ENCODE measurements at places on chromosomes 2 and 18.

DNA sequence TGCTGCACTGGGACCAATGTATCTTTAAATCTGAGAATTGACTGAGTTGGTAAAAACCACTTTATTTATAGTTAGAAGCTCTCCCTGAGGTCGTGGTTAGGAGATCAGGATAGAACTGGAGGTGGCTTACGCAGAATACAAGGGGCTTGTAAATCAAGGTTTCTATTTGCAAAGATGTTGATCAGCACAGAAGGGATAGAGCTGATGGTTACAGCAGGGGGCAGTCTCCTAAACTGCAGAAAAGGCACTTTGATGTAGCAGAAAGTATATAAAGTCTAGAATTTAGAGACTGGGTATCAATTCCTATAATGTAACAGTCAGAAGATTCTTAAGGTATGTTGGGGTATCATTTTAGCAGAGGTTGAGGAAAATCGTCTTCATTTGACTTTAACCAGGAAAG is 25.2 kb upstream of the ACVR1 start:
- DNase-seq, result no peak

GRCh38 chr2:122007577-122007976 is 252.1 kb downstream of the TSN start:
- DNase-seq, result no peak

- DNase-seq, result no peak
Observed at GRCh38 chr2:200199576-200200263, 106.8 kb upstream of the SPATS2L start.

DNA sequence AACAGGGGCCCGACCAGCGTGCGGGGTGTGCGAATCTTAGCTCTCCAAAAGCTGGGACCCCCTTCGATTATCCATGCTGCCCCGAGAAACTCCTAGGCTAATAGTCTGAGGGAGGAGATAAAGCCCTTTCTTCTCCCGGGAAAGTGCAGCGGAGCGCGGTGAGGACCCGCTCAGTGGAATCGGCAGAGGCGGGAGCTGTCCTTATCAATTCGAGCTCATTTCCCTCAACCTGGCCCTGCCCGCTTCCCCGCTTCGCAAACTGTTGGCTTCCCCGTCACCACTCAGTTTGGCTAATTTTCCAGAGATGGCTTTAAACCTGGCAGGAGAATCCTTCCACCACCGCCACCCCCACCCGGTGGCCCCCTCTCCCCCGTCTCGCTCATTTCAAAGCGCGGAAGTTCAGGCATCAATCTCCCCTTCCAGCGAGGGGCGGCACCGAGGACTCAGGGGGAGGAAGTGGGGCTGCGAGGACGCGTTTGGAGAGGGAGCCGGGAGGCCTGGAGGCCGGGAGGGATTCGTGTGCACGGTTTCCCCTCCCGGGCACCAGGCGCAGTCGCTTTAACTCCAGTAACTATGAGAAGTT is 1.6 kb downstream of the KLHL14 start:
- peak; percentile 54 for DNase-seq

DNA sequence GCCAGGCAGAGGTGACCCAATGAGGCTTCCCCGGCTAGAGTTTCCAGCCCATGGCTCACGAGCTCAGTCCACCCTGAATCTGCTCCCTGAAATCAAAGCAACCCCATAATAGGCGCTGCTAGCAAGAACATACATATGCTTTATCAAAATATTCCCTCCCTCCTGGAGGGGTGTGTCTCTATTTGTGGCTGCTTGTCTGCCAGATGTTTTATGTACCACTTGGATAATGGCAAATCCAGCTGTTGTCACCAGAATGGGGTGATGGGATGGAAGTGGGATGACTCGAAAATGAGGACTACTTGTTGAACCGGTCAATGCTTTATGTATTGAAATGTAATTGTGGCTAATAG is 152.0 kb downstream of the GALNT14 start:
- DNase-seq, result no peak

- DNase-seq, result no peak
Observed at GRCh38 chr2:131827481-131828163, 299.9 kb downstream of the CCDC74A start.

GRCh38 chr18:10230072-10230471 is 224.4 kb upstream of the APCDD1 start:
- DNase-seq, result no peak

DNA sequence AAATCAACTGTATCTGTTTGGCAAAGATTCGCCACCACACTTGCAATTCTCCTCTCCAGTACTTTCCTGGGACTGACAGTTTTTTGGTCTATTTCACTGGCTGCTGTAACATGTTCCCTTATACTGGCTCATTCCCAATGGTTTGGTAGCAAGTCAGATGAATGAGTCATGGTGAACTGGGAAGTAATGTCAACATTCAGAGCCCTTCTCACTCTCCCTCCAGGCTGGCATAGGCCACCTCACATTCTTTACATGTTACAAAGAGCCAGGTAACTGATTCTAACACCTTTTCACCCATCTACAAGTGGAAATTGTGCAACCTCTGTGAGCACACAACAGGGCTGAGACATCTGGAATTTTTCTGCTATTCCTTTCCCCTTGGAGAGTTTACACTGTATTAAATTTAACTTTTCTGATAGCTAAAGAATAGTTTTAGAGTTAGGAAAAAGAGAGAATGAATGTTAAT is 111.3 kb upstream of the TLK1 start:
- DNase-seq, result no peak

DNA sequence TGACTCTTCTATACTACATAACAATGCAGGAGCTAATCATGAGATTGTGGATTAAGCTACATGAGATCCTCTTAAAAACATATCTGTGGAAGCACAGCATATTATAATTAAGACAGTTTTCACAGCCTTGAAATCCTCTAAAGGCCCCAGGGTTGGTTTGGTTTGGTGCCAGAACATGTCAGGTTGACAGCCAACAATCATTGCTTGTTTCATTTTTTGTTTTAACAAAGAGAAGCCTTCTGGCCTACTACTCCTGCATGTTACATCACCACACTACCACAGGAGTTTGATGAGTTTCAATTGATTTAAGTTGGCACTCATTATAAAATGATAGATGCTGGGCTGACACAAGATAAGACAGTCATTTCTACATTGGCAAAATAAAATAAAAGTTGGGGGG is 255.9 kb upstream of the ERBB4 start:
- no peak for DNase-seq

DNA sequence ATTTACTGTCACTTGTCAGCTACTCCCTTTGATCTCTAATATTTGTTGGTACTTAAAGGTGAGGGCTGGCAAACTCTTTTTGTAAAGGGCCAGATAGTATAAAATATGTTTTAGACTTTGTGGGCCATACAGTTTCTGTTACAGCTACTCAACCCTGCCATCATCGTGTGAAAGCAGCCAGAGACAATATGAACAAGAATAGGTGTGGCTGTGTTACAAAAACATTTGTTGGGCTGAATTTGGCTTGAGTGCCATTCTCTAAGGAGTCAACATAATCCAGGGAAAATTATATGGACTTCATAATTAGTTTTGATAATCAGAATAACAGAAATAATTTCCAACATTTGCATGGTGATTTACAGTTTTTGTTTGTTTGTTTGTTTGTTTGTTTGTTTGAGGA is 190.6 kb downstream of the LTBP1 start:
- DNase-seq, result no peak

- DNase-seq, result no peak
Observed at GRCh38 chr2:201883606-201884369, 77.5 kb downstream of the CDK15 start.

DNA sequence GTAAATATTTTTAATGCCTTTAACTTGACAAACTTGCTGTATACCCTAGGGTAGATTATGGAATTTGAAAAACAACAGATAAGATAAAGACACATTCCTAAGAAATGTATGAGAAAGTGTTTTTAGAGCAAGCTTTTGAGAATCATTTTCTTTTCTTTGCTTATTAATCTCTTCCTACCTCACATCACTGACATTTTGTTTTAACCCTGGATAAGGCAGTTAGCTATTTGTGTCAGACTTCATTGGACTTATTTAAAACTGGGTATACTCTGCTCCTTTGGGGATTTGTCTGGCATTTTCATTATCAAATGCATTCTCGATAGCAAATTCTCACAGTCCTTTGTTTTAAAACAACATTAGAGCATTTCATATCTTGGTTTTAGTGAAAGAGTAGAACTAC is 17.2 kb downstream of the EML4 start:
- DNase-seq, result no peak

- DNase-seq, result no peak
Observed at GRCh38 chr2:196229013-196229412, 57.6 kb upstream of the STK17B start.

GRCh38 chr2:132729522-132729921 is 59.5 kb upstream of the LYPD1 start:
- DNase-seq, result no peak

- DNase-seq, result peak; percentile 78
Observed at GRCh38 chr2:197804758-197805714, 643 bp downstream of the PLCL1 start.

DNA sequence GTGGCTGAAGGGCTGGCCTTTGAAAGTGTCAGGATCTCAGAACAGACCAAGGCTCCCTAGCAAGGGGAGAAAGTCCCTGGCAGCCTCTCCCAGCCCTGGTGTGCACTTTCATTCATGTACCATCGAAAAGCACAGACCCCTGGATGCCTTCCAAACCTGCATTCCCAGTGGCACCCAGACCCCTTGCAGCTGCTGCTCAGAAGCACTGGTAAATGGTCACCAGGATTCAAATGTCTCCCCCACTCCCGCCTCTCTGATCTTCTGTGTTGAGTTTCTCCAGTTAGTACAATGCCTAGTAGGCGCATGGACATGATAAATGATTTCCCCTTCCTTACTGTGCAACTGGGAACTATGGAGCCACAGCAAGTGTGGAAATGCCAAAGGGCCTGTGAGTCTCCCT is 180.0 kb downstream of the GLI2 start:
- no peak for DNase-seq

DNA sequence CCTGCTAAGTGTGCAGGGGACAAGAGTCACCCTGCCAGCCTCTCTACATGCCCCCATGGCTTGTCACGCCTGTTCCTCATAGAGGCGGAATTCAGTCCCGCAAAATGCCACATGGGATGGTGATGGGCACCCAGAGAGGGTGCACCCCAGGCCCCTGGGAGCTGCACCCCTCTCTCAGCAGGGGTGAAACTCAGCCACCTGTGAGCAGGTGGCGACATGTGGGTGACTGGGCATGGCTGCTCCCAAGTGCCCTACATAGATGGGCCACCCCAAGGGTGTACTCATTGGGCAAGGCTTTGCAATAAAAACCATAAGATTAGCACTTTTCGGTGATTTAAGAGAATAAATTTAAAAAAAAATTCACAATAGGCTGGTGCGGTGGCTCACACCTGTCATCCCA is 6.3 kb downstream of the HS6ST1 start:
- DNase-seq, result no peak

- DNase-seq, result no peak
Observed at GRCh38 chr2:401019-401679, 113.3 kb upstream of the ALKAL2 start.

GRCh38 chr2:1951586-1951985 is 207.3 kb upstream of the PXDN start:
- DNase-seq, result no peak

DNA sequence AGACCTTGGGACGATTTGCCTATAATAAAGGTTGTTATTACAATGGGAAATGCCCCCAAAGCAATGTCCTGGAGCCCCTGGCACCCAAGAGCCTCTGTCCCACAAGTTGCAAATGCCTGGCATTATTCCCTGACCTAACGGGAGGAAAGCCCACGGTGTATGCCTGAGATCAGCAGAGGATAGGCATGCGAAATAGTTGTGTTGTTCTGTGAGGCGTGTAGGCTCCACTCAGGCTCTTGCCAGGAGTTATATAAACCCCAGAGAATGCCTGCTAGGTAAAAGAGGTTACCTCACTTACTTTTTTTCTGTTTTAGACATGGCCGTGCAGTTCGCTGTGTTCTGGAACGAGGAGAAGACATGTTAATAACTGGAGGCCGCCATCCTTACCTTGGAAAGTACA is 52.1 kb downstream of the AOX1 start:
- no peak for DNase-seq

- no peak for DNase-seq
Observed at GRCh38 chr2:236170590-236171165, 2.5 kb upstream of the GBX2 start.

DNA sequence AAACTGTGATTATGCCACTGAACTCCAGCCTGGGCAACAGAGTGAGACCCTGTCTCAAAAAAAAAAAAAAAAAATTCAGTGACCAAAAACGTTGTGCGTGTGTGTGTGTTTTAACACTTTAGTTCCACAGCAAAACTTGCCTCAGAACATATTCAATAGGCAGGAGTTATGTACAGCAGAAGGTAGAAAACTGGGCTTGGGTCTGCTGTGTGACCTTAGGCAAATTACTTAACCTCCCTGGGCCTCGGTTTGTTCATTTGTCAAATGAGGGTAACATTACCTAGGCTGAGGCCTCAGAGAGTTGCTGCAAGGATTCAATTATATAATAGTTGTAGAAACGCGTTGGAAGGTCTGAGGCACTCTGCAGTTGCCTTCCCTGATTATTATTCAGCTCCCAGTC is 10.3 kb upstream of the SCG2 start:
- no peak for DNase-seq

All from sciatic nerve (tissue), 2 donors.